ENCODE measurements at places on chromosomes 2 and 18.

DNA sequence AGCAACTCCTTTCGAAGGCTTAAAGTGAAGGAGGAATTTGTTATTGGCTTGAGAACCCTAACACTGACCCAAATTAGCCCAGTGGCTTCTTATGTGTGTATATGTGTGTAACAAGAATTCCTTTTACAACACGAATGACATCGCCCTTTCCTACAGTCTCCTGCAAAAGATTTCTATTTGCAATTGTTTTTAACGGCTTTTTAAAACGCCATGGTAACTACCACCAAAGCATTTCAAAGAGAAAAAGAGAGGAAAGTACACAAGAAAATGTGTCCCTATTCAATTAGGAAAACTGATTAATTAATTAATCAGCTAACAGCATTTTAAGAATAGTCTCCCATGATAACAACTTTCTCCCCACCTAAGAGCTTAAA lies 58.1 kb downstream of the PAX3 start:
- DNase-seq: no peak

- DNase-seq: no peak
These were observed 63.4 kb downstream of the AFTPH start for GRCh38 chr2:64587561-64587960.

DNA sequence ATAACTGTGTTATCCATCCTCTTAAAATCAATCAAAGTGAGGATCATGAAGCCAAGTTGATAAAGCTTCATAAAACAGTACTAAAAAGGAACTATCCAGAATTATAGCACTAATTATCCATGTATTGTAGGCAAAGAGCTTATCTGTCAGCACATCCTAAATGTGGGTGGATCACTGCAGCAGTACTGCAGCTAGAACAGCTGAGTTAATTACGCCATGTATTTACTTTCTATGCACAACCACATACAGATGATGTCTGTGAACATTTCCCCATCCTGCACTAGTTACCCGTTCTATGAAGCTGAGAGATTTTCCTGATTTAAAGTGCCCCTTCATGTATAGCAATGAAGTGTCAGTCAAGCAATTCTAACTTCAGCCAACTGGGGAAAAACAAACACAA lies 96.6 kb downstream of the RAPH1 start:
- DNase-seq: no peak

GRCh38 chr2:233796254-233796653 lies 18.1 kb downstream of the MROH2A start:
- no peak for DNase-seq

DNA sequence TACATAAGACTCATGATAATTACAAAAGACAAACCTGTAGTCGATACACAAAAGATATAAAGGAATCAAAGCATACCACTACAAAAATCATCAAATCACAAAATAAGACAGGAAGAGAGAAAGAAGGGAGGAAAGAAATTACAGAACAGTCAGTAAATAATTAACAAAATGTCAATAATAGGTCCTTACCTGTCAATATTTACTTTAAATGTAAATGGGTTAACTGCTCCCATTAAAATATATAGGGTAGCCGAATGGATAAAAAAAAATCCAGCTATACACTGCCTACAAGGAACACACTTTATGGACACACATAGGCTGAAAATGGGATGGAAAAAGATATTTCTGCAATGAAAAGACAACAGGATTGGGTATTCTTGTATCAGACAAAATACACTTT lies 163.7 kb downstream of the PIEZO2 start:
- DNase-seq: no peak

DNA sequence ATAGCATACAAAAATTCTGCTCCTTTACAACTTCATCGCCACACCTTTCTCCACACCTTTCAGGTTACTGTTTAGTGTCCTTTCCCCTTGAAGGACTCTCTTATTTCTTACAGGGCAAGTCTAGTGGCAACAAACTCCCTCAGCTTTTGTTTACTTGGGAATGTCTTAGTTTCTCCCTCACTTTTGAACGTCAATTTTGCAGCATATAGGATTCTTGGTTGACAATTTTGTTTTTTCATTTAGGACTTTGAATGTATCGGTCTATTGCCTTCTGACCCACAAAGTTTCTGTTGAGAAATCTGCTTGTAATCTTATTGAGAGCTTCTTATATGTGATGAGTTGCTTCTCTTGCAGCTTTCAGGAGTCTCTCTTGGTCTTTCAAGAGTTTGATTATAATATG lies 43.5 kb downstream of the SLC39A10 start:
- no peak for DNase-seq

DNA sequence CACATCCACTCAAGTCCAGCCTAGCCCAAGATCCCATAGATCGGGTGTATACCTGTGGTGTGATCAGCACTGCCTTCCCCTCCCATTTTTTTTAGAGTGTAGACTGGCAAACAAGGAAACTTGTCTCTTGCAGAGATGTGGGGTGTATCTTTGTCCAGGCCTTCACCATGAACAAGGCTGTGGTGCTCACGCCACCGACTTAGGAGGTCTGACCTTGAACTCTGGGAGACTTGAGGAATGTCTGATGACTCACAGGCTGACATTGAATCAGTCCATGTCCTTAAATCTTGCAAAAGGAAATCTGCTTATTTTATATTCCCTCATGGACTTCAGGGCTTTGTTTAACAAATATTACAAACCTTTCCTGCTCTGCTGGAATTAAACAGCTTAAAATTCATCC lies 4.5 kb upstream of the CTIF start:
- no peak for DNase-seq

DNA sequence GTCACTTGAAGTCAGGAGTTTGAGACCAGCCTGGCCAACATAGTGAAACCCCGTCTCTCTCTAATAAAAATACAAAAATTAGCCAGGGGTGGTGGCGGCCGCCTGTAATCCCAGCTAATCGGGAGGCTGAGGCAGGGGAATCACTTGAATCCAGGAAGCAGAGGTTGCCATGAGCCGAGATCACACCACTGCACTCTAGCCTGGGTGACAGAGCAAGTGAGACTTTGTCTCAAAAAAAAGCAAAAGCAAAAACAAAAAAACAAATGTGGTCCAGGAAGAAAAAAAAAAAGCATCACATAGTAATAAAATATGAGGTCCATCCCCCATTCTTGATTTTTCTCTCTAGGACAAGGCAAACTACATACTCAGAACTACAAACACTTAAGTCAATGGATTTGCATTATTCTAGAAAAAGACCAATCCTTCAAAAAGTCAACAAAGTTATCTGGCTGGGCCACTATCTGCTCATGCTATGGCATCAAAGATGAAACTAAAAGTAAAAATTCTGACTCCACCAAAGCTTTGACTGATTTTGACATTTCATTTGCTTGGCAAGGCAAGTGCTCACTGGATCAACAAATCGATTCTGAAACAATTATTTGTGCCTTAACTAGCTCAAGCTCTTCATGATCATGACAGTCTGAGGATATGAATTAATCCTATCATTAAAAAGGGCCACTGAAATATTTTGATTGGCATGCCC lies 28.4 kb downstream of the MEX3C start:
- DNase-seq: no peak

DNA sequence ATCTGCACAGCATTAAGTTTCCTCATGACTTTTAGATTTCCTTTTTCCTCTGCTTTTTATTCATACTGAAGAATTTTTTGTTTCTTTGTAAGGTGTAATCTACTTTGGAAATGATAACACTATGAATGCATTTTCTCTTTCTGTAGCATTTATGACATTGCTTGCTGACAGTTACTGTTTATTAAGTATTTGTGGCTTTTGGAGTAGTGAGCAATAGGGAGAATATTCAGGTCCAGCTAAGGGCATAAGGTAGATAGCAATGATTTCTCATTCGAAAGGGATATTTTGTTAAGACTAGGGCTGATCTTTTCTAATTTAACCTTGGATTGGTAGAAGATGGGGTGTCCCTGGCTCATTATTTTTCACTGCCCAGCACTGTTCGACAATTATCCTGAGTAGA lies 80.3 kb downstream of the XRCC5 start:
- no peak for DNase-seq

- DNase-seq: no peak
These were observed 73.9 kb downstream of the ARL4C start for GRCh38 chr2:234422981-234423431.

GRCh38 chr2:181814057-181814491 lies 77.5 kb upstream of the ITPRID2 start:
- DNase-seq: no peak

- no peak for DNase-seq
These were observed 171.0 kb upstream of the HS6ST1 start for GRCh38 chr2:128489526-128490273.

DNA sequence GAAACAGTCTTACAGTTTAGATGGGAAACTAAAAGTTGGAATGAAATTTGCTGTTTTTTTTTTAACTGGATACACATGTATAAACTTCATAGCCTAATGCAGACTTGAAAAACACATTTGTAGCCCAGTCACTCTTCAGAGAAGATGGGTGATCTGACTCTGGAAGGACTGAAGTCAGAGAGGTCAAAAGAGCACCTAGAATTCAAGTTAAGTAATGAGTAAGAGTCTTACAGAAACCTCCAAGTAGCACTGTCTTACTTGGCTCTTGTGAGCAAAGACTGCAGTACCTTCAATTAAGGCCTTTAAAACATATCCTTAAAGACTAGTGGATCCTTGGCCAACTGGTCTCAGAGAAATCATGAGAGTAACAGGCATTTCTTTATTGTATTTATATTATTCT lies 41.9 kb downstream of the TRAPPC8 start:
- DNase-seq: no peak

DNA sequence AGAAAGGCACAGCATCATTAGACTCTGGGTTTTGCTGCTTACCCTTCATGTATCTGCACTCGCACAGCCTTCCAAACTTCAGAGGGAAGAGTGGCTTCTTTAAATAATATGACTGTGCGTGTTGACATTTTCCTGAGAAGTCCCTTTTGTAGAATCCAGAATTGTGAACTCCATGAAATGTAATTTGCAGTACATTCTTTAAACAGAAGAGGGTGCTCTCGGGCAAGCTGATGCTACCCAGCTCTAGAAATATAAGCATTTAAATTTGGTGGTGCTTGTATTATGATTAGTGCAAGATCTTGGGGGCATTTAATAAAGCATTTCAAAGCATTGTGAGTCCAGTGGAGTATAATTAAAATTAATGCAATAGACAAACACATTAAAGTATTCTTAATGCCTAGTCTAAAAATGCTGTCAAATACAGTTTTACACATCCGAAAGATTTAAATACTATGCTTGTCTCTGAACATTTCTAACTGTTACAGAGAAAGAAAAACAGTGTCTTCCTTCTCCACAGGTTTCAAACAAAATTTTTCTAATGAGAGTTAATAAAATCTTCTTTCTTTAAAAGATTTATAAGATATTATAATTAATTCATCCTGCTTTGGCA lies 17.3 kb upstream of the GTF2A1L start:
- DNase-seq: no peak

DNA sequence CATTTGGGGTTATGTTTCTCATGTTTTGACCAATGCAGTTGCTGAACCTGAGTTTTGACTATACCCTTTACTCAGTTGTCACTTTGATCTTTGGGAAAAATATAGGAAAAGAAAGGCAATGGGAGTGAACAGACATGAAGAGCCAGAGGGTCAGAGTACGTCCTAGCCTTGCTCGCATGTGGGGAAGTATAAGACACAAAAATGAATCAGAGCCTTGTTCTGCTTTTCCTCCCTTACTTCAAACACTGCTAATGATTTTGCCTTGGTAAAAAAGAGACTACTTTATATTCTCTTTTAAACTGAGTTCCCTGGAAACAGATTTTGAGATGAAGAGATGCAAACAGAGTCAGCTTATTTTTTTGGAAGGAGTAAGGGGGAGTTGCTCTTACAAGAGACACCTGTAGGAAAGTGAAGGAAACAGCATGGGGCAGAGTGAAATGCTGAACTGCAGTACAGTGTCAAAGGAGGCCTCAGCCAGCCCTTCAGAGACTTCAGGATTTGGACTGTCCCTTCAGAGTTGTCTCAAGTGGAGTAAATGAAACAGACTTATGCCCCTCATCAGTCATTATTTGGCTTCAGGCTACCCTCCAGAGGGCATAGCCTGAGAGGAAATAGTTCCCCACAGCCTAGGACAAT lies 11.1 kb upstream of the FAP start:
- no peak for DNase-seq

- DNase-seq: no peak
These were observed 176.9 kb downstream of the PARD3B start for GRCh38 chr2:204722207-204722606.

- no peak for DNase-seq
These were observed 5.9 kb downstream of the SCYGR3 start for GRCh38 chr2:227608561-227609338.

- no peak for DNase-seq
These were observed 16.3 kb downstream of the TEX51 start for GRCh38 chr2:126914811-126915500.

DNA sequence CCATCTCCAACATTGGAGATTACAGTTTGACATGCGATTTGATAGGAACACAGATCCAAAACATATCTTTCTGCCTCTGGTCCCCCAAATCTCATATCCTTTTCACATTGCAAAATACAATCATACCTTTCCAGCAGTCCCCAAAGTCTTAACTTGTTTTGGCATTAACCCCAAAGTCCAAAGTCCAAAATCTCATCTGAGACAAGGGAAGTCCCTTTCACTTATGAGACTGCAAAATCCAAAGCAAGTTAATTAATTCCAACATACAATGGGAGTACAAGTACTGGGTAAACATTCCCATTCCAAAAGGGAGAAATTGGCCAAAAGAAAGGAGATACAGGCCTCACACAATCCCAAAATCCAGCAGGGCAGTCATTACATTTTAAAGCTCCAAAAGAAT lies 265.4 kb downstream of the GULP1 start:
- no peak for DNase-seq

- no peak for DNase-seq
These were observed 41.9 kb upstream of the SPATS2L start for GRCh38 chr2:200264631-200265030.

DNA sequence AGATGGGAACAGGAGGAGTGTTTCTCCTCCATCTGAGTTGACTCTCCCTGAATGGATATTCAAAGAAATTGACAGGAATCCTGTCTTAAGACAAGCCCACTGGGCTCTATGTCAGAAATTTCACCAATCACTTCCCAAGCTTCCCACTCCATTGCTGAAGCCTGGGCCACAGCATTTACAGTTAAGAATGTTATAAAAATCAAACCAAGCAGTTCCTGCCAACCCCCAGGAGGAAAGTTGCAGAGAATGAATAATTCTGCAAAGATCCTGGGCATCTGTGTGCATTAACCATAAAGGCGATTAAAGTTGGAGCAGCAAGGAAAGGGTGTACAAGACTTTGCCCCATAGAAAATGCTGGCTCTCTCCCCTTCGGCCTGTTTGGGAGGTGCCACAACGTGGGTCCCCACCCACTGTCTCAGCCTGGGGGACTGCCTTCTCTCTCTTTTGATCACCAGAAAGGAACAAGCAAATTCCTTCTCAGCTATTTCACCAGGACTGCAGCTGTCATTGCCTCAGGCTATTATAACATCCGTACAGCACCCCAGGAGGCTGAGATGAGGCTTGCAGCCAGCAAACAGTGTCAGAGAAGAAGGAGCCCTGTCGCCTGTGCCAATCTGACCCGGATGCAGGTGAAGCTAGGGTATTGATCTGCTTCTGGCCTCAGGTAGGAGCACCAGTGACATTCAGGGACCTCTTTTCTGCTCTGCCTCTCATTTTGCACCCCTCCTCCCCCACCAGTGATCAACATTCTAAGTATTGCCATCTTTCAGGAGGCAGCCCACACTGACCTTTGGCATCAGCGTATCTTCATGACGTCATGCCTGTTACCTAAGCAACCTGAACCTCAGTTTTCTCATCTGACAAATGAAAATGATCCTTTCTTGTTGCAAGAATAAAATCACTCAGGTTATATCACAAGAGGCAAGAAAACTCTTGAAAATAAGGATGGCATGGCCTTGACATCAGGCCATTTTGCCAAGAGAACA lies 219.0 kb downstream of the SH3BP4 start:
- peak; percentile 46 for DNase-seq

GRCh38 chr2:37427241-37427640 lies 82.8 kb downstream of the QPCT start:
- DNase-seq: no peak

Data from NCI-H446 (cell line).